ENCODE measurements at places on chromosomes 6 and 20.

DNA sequence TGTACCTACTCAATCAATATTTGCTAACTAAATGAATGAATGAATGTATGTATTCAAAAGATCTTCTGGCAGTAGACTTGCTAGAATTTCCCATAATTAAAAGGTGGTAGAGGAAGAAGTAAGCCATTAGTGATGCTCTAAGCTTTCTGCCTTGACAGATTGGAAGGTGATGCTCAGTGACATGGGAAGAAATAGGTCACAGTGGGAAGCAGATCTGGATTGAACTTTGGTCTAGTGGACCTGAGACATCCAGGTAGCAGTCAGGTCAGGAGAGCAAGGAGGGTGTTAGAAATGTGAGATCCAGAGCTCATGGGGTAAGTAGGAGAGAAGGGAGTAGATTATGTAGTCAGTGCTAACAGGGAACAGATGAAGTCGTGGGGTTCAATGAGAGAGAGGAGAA lies 106.4 kb downstream of the SNX5 start:
- no peaks in the 10 kb centered on the region for H3K36me3 ChIP-seq
- H3K4me1 ChIP-seq: peaks cover 4% of the 10 kb centered on the region
- H3K4me3 ChIP-seq: no peak overlapping the region
- no peak overlapping the region for H3K27ac ChIP-seq
- no peak for DNase-seq

DNA sequence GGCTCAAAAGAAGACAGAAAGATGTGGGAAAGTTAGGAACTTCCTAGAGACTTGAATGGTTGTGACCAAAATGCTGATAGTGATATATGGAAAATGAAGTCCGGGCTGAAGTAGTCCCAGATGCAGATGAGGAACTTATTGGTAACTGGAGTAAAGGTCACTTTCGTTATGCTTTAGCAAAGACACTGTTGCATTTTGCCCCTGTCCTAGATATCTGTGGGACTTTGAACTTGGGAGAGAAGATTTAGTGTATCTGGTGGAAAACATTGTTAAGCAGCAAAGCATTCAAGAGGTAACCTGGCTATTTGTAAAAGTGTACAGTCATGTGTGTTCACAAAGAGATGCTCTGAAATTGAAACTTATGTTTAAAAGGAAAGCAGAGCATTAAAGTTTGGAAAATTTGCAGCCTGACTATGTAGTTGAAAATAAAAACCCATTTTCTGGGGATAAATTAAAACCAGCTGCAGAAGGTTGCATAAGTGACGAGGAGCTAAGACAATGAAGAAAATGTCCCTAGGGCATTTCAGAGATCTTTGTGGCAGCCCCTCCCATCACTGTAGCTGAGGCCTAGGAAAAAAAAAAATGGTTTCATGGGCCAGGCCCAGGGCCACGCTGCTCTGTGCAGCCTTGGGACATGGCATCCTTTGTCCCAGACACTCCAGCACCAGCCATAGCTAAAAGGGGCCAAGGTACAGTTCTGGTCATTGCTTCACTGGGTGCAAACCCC lies 1692.2 kb downstream of the HACE1 start:
- no peaks in the 10 kb centered on the region for H3K4me1 ChIP-seq
- no peak overlapping the region for H3K27ac ChIP-seq
- no peaks in the 10 kb centered on the region for H3K36me3 ChIP-seq
- no peak overlapping the region for H3K4me3 ChIP-seq
- no peak for DNase-seq

- no peak overlapping the region for H3K27ac ChIP-seq
- DNase-seq: no peak
- no peaks in the 10 kb centered on the region for H3K27me3 ChIP-seq
- no peak overlapping the region for H3K4me3 ChIP-seq
Measured at GRCh38 chr6:134058622-134059366, 6.4 kb upstream of the SLC2A12 start.

DNA sequence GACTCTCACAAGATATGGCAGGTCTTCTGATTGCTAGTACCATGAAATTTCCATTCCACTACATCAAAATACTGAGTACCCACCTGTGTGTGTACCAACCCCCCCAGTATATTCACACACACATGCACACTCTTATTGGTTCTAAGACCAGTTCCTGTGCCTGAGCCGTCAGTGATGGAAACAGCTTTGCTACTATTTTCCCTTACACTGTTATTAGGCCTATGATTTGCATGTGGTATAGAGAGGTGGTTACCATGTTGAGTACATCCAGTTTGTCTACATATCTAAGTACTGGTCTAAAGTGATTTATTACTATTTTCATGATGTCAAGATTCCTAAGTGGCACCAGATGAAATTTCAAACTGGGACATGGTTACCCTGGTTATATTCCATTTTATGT lies 459.9 kb downstream of the BCKDHB start:
- no peaks in the 10 kb centered on the region for H3K36me3 ChIP-seq
- no peaks in the 10 kb centered on the region for H3K4me1 ChIP-seq
- no peak overlapping the region for H3K27ac ChIP-seq
- H3K27me3 ChIP-seq: no peaks in the 10 kb centered on the region

GRCh38 chr6:159090530-159091480 lies 46.0 kb upstream of the TAGAP start:
- H3K27ac ChIP-seq: no peak overlapping the region
- no peak overlapping the region for H3K4me3 ChIP-seq
- peaks cover 6% of the 10 kb centered on the region for H3K27me3 ChIP-seq

DNA sequence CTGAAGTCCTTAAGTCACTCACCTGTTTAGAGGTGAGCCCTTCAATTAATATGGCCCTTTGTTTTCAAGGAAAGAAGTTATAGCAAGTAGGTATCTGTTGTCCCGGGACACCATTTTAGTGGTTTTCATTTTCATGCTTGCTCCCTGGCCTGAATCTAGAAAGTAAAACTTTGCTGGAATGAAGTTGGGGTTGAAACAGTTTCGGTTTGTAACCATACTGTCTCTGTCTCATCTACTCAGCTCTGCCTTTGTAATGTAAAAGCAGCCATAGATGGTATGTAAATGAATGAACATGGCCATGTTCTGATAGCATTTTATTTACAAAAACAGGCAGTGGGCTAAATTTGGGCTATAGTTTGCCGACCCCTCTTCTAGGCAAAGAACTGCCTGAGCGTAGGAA lies 64.9 kb upstream of the GNRH2 start:
- no peak for DNase-seq
- H3K4me1 ChIP-seq: no peaks in the 10 kb centered on the region
- H3K4me3 ChIP-seq: no peak overlapping the region
- H3K36me3 ChIP-seq: no peaks in the 10 kb centered on the region
- H3K27ac ChIP-seq: no peak overlapping the region
- no peaks in the 10 kb centered on the region for H3K27me3 ChIP-seq

GRCh38 chr6:125537090-125537489 lies 212.3 kb upstream of the HEY2 start:
- no peaks in the 10 kb centered on the region for H3K36me3 ChIP-seq
- no peak overlapping the region for H3K4me3 ChIP-seq
- no peak for DNase-seq

DNA sequence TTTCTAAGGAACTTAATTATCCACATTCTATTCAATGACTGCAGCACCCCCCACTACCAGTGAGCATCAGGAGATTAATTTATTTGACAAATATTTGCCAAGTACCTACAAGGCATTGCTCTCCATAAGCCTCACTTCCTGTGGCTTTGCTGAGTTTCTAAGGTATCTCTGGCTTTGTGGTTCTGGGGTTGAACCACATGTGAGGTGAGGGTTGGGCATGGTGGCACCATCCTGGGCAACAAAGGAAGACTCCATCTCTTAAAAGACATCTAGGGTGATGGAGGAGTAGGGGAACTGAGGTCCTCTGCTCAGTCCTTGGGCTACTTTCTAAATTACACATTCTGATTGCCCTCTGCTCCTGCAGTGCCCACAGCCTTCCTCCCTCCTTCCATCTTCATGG lies 25.5 kb upstream of the WFDC2 start:
- H3K4me1 ChIP-seq: no peaks in the 10 kb centered on the region
- peaks cover 17% of the 10 kb centered on the region for H3K27me3 ChIP-seq
- H3K36me3 ChIP-seq: no peaks in the 10 kb centered on the region
- no peak for DNase-seq
- no peak overlapping the region for H3K4me3 ChIP-seq

DNA sequence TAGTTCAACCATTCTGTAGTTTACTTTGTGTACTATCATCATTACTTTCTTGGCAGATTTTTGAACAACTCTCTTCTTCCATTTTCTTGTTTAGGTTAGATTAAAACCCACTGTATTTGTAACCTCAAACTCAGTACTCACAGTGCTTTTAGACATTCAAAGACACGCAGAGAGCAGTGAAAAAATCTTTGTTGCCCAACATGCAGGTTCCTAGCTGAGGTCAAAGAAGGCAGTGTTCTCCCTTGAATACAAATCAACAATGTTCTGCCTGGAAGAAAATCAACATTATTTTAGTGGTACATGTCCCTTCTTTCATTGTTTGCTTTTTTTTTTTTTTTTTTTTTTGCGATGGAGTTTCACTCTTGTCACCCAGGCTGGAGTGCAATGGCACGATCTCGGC lies 11.2 kb downstream of the CYB5R4 start:
- H3K4me3 ChIP-seq: no peak overlapping the region
- no peaks in the 10 kb centered on the region for H3K36me3 ChIP-seq
- DNase-seq: no peak
- H3K4me1 ChIP-seq: peaks cover 25% of the 10 kb centered on the region

DNA sequence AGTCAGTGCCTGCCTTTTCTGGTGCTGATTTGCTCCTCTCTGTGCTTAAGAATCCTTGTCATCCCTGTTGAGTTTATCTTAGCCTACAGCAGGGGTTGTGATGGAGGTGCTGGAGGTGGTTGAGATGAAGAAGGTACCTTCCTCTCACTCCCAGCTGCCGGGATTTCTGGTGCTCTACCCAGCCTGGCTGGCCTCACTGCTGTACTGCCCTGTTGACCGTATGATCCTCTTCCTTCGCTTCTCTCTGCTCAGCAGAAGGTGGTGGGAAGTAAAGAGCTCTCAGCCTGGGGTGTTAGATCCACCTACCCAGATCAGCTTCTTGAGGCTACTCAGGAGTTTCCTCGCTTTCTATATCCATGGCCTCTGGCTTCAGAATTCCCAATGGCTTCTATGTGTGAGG lies 101.0 kb upstream of the NXT1 start:
- H3K36me3 ChIP-seq: no peaks in the 10 kb centered on the region
- H3K4me1 ChIP-seq: no peaks in the 10 kb centered on the region
- H3K27me3 ChIP-seq: peaks cover 4% of the 10 kb centered on the region
- no peak overlapping the region for H3K4me3 ChIP-seq
- no peak overlapping the region for H3K27ac ChIP-seq
- no peak for DNase-seq

DNA sequence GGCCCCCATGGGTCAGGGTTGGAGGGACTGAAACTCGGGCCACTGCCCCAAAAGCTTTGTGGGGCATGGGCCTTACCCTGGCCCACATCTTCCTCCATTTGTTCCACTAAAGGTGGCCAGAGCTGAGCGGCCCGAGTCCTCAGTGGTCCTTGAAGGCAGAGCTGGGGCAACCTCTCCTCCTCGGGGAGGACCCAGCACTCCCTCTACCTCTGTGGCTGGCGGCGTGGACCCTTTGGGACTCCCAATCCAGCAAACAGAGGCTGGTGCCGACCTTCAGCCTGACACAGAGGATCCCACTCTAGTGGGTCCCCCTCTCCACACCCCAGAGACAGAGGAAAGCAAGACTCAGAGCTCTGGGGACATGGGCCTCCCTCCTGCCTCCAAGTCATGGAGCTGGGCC lies 9.3 kb downstream of the LPIN3 start:
- H3K36me3 ChIP-seq: peaks cover 11% of the 10 kb centered on the region
- no peak overlapping the region for H3K4me3 ChIP-seq
- peak; percentile 54 for DNase-seq
- H3K4me1 ChIP-seq: no peaks in the 10 kb centered on the region
- H3K27me3 ChIP-seq: no peaks in the 10 kb centered on the region

GRCh38 chr20:39795401-39796272 lies 833.5 kb downstream of the DHX35 start:
- H3K4me3 ChIP-seq: no peak overlapping the region
- H3K27me3 ChIP-seq: no peaks in the 10 kb centered on the region
- no peak overlapping the region for H3K27ac ChIP-seq
- H3K4me1 ChIP-seq: peaks cover 8% of the 10 kb centered on the region

- DNase-seq: no peak
- no peak overlapping the region for H3K4me3 ChIP-seq
- no peaks in the 10 kb centered on the region for H3K27me3 ChIP-seq
- H3K4me1 ChIP-seq: peaks cover 11% of the 10 kb centered on the region
Measured at GRCh38 chr6:165118736-165119135, 190.7 kb downstream of the C6orf118 start.

DNA sequence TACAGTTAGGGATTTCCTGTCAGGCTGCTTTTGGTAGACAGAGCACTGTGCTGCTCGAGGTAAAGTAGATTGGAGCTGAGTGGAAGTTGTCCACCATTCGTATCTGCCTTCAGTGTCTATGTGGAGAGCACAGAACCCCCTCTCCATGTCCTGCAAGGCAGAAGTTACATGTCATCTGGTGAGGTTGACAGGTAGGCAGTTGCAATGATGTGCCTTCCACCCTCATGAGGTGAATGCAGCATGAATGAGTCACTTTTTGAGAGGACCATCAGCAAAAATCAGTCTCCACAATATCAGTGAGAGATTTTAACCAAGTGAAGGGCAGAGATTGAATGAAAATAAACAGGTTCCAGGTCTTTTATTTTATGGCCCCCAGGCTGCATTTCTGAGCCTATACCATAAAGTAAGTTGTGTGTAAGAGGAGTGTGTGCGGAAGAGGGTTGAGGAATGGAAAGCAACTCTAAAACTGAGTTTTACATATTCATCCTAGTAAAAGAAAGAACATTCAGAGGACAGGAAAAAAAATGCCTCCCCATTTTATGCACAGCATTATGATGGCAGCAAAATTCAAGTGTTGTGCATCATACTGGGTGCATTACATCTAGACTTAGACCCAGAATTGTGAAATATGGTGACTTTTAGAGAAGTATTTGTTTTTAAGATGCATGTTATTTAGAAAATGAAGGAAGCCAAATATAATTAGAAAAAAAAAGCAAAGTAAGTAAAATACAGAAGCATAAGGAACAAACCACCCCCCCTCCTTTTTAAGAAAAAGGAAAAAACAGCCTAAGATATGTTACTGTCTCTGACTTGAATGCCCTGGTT lies 15.8 kb downstream of the TRAPPC3L start:
- H3K4me3 ChIP-seq: no peak overlapping the region
- H3K4me1 ChIP-seq: peaks cover 15% of the 10 kb centered on the region
- no peaks in the 10 kb centered on the region for H3K36me3 ChIP-seq

- H3K4me1 ChIP-seq: peaks cover 29% of the 10 kb centered on the region
- H3K27me3 ChIP-seq: peaks cover 10% of the 10 kb centered on the region
- no peak overlapping the region for H3K27ac ChIP-seq
- peak; percentile 80 for DNase-seq
- H3K4me3 ChIP-seq: peak overlapping the region; percentile 75
Measured at GRCh38 chr6:135183002-135183531, 2.0 kb downstream of the MYB start.

Measured in osteoblast (primary cell).